ENCODE measurements at places on chromosomes 4 and X.

GRCh38 chrX:133302775-133303445 lies 84.8 kb upstream of the TFDP3 start:
- no peak for DNase-seq

- no peak for DNase-seq
Observed at GRCh38 chr4:17493619-17494018, 18.3 kb downstream of the QDPR start.

DNA sequence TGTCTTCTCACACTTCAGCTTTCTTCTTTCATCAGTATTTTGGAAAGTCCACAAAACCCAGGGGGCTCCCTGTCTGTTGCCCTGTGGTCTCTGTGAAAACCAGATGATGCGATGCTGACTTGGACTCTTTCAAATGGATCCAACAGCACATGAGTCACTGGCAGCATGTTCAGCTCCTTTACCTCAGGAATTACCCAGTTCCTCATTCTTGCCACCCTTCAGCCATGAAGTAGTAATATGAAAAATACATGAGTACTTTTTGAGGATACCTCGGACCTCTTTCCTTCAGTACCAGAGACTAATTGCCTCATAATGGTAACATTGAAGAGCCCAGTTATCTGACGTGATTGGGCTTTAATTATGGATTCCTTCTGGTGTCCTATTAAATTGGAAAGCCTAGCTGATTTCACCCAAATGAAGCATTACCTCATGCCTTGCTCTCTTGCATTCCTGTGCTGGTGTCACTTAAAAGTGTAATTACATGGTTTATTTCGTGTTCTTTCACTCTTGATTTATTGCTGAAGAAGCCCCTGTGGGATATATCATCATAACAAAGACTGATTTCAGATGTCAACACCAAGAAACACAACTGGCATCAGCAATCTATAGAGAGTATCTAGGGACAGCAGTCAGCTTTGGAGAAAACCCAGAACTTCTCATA lies 63.4 kb downstream of the NFKB1 start:
- peak; percentile 13 for DNase-seq

GRCh38 chrX:39874202-39874816 lies 223.4 kb downstream of the BCOR start:
- peak; percentile 65 for DNase-seq

GRCh38 chr4:15237648-15238230 lies 190.1 kb upstream of the C1QTNF7 start:
- DNase-seq: no peak

DNA sequence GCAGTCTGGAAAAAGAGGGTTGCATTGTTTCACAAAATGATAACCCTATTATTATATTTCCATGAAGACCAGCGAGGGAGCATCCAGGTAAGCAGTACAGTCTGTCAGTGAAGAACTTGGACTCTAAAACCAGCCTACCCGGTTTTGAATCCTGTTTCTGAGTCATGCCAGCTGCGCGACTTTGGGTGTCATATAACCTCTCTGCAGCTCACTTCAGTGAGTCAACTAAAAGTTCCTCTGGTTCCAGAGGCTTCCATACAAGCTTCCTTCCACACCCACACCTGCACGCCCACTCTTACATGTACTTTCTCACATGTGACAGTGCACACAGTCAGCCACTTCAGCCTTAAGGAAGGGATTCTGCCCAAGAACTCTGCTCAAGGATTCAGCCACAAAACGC lies 49.8 kb upstream of the PRPS2 start:
- DNase-seq: no peak

DNA sequence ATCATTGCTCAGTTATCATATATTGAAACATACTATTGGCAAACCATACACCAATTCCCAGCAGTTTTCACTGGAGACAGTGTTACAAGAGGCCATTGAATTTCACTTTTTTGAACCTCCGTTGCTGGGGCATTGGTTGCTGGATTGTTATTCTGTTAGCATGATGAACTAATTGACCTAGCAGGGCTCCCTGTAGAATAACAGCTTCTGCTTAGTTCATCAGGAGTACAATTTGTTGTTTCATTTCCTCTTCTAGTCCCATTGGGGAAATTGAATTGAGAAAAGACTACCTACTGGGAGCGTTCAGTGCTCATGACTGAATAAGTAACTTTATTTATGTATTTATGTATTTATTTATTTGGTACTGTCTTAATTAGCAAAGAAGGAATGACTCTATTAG lies 151.6 kb downstream of the SLIT2 start:
- DNase-seq: no peak

DNA sequence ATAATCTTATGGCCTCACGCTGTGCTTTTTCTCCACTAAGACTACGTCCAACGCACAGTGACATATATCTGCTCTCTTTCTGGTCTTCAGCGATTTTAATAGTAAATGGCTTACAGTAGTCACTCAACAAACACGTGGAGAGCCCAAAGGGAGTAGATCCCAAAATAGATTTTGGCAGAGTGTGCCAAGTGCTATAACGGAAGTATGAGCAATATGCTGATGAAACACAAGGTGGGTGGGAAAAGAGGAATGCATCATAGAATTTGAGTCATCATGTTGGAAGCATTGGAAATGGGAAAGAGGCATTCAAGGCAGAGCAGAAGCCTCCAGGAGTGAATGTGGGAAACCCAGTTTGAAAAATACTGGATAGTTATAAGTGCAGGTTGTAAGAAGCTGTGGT lies 129.1 kb upstream of the LDB2 start:
- no peak for DNase-seq

DNA sequence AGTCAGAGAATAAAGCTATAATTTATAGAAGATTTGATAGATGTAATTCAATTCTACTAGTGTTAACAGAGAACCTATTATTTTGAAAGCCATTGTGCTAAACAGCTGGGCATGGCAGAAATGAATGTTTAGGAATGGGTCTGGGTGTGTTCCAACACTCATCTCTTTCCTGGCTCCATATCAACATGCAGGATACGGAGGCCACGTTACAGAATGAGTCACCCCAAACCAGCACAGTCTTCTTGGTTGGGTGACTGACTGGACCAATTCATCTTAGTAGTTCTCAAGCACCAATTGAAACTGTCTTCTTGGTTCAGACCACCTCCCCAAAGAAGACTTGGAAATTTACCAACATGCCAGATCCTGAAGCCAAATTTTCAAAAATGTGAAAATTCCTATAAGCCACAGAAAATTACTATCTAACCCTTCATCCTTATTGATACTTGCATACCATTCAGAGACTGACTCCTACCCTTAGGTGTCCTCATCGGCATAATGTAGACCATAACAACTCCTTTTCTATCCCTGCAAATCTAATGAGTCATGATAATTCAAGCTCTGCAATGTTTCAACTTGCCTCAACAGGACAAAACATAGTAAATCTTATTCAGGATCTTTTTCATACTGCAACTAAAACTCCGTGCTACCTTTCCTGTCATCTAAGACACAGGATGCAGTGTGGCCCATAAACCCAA lies 52.0 kb upstream of the ATOH1 start:
- no peak for DNase-seq

GRCh38 chr4:165203541-165204461 lies 3.6 kb upstream of the KLHL2 start:
- no peak for DNase-seq

GRCh38 chr4:3250956-3251690 lies 2.2 kb downstream of the MSANTD1 start:
- DNase-seq: no peak

DNA sequence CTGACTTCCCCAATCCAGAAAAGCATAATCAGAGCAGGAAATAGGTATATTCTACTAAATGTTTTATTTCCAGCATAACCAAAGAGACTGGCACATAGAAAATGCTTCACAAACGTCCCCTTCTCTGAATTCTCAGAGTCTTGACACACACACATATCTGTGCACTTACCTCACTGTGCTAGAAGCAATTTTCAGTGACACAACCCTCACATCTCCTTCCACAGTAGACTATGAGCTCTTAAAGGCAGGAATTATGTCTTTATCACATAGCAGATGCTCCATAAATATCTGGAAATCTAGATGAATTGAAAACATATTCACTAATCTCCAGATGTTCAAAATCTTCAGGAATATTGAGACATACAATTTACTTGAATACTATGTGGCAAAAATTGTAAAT lies 5.9 kb downstream of the SOWAHB start:
- DNase-seq: no peak

DNA sequence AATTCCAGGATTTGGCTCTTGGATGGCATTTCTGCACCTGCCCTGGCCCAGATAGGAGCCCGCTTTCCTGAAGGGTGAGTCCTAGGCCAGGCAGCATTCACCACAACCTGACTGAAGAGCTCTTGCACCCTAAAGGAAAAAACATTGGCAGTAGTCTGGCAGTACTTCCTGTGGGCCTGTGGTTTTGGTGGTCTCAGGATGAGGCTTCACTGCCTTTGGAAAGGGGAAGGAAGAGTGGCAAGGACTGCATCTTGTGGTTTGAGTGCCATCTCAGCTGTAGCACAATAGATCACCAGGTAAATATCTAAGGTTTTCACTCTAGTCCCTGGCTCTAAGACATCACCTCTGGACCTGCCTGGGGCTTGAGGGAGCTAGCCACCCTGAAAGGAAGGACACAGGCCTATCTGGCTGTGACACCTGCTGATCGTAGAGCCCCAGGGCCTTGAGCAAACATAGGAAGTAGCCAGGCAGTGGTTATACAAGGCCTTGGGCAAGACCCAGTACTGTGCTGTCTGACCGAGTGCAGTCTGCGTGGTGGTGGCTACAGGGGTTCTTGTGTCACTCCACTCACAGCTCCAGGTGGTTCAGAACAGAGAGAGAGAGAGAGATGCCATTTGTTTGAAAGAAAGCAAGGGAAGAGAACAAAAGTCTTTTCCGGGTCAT lies 28.5 kb upstream of the PRRG1 start:
- DNase-seq: no peak

DNA sequence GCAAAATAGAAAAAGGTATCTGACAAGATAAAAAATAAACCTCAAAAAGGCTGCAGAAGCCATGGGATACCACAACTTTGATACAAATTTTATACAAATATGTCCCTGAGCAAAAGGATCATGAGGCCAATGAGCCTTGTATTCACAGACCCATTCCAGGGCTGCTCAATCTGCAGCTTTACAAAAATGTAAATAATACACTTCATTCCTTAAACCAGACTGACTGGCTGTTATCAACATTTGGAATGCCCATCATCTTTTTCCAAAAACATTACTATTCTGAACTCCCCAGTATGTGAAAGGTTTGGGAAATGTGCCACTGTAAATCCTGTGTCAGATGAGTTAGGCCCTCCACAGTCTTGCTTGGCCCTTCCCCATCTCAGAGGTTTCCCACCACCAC lies 25.5 kb downstream of the SCARB2 start:
- DNase-seq: no peak

DNA sequence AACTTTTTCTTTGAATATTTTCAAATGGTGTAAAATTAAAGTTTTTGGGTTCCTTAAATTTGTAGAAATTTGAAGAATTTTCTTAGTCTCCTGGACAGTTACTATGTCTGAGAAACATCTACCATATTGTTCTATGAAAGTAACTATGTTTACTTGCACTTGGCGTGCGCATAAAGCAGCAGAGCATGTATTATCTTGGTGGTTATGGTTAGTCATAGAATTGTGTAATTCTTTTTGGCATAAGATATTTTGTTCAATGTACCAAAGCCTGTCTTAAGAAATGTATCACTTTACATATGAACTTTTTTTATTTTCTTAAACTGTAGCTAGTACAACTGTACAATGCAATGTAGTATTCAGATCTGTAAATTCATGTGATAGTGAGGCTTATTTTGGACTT lies 49.2 kb downstream of the CDS1 start:
- no peak for DNase-seq

DNA sequence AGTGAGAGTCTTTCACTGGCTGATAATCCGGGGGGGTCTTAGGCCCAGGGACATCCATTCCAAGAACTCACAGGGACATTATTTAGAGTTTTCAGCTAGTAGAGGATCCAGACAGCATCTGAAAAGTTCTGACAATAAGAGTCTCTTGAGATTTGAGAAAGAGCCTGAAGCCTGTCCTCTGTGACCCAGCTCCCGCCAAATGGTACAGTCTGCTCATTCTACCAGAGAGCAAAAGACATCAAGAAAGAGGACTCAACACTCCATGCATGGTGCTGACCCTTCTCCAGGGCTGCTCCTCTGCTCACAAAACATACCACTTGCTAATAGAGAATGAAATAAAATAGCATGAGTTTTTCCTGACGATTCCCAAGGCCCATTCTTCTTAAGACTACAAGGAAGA lies 162.0 kb downstream of the ATP10D start:
- no peak for DNase-seq

GRCh38 chrX:135522132-135522530 lies 1.7 kb downstream of the INTS6L start:
- DNase-seq: no peak

GRCh38 chr4:179530958-179531357 lies 2088.7 kb upstream of the AGA start:
- DNase-seq: no peak

DNA sequence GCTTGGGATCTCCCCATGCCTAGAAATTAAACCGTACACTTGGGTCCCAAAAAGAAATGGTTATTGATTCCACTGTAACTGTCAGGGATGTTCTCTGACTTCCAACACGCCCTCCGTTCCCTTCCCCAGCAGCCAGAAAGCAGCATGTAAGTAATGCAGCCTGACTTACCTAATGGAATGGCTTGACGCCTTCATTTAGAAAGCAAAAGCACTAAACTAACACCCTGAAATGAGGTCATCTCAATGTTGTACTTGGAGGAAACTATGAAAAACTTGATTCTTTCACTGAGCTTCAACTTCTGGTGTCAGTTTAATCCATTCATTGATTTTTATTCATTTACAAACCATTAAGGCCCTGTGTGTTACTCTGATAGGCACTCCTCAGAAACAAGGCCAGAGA lies 110.8 kb upstream of the NOCT start:
- no peak for DNase-seq

DNA sequence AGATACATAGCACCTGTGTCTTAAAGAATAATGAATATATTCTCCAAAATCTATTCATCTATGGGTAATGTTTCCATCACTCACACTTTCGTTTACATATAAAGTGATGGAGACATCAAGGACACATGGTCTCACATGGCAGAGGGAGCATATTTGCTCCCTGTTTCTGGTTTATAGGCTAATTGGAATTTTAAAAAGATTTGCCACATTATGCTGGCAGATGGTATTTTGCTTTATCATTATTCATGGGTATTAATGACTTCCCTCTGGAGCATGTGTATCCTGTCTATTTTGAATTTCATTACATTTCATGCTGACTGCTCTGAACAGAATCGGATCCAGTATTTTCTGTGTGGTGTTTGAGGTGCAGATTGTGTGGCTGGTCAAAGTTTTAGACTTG lies 79.0 kb downstream of the PDGFRA start:
- DNase-seq: no peak

GRCh38 chr4:117137145-117137544 lies 51.8 kb upstream of the TRAM1L1 start:
- no peak for DNase-seq

- no peak for DNase-seq
Observed at GRCh38 chrX:133417364-133417763, 2.1 kb upstream of the GPC4 start.

GRCh38 chr4:184408684-184409081 lies 65.7 kb downstream of the IRF2 start:
- no peak for DNase-seq
